Neural crest cell (in vitro differentiated cells): ENCODE measurements at places on chromosomes 7 and 10.

DNA sequence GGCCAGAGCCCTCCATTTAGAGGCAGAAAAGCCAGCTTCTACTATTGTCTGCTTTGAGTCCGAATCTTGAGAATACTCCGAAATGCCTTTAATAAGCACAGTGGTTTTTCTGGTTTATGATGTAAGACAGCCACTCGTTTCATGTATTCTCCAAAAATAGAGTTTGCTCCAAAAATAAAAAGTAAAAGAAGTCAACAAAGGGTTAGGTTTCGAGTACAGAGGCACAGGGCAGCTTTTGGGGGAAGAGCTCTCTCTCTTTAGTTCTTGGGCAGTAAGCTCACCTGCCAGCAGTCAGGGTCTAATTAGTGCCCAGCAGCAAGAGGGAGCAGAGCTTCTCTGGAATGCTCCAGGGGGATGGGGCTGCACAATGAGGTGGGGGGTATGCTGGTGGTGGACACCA is 20.2 kb downstream of the CREB3L2 start:
- DNase-seq, result no peak

DNA sequence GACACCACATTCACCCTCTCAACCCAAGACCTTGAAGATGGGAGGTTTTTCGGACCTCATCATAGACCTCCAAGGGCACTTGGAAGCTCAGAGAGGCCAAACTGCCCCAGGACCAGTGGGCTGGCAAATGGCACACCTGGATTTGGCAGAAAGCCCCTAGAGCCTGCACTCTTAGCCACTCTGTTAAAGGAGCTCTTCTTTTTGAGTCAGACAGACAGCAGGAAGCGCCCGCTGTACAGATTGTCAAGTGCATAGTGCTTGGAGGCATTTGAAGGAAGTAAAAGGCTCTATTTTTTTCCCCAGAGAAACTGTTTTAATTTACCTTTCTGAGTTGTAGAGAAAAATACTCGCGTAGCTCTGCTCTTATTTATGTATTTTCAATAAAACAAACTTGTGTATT is 408.6 kb upstream of the GALNT17 start:
- DNase-seq, result no peak

DNA sequence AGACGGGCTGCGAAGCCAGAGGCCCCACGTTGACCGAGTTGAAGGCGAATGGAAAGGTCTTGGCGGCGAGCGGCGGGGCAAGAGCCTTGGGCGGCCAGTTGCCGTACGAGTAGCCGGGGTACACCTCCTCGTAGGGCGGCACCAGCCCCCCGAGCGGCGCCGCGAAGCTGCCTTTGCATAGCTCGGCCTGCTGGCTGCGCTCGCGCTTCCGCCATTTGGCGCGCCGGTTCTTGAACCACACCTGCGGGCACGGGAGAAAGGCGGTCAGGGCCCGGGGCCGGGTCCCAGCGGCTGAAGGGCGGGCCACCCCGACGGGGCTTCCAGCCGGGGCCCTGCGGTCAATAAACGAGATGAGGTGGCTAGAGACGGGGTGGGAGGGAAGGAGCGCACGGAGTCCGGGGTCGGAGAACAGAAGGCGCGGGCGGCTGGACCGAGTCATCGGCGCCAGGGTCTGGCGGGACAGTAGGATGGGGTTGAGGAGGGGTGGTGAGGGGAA is 4.8 kb downstream of the ELOVL3 start:
- no peak for DNase-seq

DNA sequence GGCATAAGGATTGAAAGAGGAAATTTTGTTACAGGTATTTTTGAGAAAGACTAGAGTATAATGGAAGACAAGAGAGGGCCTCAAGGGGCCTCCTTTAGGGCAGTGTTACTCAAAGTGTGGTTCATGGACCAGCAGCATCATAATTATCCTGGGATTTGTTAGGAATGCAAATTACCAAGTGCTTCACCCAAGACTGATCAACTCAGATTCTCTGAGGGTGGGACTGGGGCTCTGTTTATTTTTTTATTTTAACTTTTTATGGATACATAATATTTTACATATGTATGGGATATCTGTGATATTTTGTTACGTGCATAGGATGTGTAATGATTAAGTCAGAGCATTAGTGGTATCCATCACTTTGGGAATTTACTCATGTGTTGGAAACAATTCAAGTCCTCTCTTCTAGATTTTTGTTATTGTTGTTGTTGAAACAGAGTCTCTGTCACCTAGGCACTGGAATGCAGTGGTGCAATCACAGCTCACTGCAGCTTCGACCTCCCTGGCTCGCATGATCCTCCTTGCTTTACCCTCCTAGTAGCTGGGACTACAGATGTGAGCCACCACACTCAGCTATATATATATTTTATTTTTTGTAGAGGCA is 2.2 kb upstream of the KCTD7 start:
- no peak for DNase-seq

DNA sequence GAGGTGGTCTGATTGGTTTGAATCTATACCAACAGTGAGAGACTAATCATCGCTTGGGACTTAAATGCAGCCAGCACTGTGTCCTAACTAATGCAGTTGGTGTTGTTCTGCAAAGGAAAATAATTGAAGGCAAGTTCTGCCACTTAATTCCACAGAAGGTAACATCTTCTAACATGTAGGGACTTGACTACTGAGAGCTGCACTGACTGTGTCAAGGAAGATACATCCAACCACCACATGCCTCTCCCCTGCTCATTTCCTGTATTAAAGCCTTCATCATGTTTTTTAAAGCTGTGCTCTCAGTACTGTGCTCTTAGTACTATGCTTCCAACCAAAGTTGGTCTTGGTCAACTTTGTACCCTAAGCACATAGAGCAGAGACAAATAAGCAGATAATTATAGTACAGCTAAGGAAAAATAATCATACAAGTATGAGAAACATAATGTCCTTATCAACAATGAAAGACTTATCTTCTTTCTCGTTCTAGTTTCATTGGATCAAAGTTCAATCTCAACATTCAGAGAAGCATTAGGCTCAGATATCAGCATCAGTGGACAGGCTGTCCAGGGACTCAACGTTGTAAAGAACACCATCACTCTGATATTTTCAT is 2.8 kb upstream of the CYP3A4 start:
- no peak for DNase-seq

GRCh38 chr10:118495499-118495898 is 99.9 kb downstream of the PRLHR start:
- no peak for DNase-seq

DNA sequence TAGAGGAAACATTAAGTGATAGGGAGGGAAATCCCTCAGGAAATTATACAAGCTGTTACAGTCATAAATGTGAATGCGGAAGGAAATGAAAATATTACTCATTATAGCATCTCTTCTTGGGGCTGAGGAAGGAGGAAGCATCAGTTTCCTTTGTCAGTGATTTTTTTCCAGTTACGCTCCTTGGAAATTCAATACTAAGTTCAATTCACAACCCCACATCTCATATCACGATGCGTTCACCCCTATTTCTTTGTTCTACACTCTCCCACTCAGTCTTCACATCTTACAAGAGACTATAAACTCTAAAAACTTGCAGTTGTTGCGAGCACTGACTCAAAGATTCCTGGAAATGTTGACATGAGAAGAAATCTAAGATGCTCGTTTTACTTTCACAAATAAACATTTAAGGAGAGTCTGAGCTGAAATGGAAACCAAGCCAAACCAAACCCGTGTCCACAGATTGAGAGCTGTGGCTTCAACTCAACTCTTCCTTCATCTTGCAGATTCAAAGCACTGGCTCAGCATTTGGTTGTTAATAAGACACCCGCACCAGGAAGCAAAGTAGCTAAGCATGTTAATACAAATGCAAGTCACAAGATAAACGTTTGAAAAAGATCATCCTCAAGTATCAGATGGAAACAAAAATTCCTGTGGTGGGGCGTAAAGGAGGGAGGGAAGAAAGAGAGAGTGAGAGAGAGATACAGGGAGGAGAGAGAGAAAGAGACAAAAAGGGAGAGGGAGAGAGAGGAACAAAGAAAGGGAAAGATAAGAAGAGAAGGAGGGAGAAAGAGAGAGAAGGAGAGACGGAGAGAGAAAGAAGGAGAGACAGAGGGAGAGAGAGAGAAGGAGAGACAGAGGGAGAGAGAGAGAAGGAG is 150.0 kb upstream of the RSU1 start:
- DNase-seq, result no peak

DNA sequence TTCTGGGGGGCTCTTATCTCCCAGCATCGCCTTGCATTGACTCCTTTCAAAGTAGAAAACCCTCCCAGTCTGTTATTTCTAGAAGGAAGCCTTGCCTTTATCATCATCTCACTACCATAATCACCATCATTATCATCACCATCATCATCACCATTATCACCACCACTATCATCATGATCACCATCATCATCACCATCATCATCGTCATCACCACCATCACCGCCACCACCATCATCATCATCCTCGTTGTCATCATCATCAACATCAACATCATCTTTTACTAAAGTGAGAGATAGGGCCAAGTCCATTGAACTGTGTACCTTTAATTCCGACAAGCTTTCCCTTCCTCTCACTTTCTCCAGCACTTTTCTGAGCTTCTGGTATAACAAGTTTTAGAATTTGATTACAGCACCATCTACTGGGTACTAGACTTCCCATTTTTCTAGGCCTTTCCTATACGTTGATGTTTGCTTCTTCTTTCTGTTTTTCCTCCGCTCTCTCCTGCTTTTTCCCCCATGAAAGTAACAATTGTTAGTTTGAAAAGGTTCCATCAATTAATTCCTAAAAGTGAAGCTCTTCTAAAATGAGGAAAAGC is 226.4 kb downstream of the BUB3 start:
- no peak for DNase-seq

- peak; percentile 70 for DNase-seq
Measured at GRCh38 chr10:122648599-122649428, 50.8 kb downstream of the C10orf120 start.

DNA sequence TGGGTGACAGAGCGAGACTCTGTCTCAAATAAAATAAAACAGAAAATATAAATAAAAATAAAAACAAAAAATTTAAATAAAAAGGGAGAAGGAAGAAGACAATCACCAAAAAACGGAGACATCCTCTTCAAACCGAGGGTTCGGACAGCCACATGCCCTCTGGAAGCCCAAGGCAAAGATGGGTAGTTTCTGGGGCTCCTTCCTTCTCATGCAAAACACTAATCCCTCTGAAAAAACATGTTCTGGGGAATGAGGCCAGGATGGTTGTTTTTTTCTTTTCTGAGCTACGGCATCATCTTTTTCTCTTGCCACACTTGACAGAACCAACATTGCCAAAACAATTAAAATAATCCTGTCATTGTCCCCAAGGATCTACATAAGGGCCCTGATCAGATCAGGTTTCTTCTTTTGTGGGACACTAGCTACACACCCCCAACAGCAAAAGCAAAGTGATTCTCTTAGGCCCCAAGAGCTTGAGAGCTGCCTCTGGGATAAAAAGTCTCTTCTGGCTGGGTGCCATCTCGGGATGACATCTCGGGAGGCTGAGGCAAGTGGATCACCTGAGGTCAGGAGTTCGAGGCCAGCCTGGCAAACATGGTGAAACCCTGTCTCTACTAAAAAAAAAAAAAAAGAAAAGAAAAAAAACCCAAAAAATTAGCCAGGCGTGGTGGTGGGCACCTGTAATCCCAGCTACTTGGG is 14.2 kb upstream of the POR start:
- no peak for DNase-seq

DNA sequence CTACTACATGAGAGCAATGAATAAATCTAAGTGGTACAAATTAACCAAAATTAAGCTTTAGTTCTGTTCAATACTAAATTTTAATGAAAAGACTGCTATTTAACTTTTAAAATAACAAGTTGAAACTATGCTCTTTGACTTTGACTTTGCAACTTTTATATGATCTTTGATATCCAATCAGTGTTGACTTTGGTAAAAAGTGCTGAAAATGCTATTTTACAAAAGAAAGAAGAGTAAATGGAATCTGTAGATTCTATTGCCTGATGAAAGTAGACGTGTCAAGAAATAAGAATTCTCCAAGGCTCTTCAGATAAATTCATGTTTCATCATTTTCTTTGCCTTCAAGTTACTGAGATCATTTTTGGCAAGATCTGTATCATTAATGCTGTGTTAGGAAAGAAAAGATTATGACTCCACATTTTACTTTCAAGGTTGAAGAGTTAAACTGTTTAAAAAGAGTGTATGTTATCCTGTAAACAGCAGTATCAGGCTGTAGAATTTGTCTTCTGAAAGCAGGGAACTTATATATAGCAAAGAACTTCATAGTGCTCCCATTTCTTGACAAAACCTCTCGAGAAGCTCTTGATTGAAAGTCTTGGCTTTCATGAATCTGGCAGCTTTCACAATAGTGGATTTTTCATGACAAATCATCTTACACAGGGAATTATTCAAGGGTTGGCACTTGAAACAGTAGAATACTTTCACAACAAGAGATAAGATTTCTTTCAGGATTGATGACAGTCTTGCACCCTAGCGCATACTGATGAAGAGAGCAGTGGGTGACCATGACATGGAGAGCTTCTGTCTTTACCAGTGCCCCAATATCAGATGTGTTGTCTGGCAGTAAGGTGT is 72.1 kb downstream of the PTEN start:
- DNase-seq, result no peak

DNA sequence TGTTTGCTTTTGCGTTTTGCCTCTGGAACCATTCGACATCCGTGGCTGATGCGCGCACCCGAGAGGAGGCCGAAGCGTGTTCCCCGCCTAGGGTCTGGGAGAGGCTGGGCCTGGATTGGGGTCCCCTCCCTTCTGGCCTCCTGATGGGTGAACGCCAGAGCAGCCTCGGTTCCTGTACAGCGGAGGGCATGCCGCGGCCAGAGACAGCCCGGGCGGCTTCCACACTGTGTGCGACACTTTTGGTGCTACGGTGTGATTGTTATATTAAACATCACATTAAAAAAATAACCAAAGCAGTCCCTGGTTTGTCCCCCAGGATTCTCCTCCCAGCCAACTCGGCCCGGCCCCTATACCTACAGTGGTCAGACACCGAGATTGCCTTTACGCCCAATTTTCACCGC is 3.7 kb upstream of the HOXA7 start:
- DNase-seq, result no peak

DNA sequence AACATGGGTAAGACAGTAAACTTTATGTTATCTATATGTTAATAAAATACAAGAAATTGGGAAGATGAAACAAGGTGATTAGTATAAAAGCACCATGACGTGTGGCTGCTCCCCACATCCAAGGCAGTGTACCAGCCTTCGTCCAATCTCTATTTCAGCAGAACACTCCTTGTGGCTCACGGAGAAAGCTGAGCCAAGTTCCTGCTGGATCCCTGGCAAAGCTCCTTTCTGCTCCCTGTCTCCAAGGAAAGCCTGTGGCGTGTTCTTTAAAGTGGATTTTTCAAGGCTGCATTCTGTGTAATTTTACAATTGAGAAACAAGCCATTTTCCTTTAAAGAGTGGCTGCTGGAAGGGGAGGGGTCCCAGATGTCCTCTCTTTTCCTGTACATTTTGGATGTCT is 467.3 kb downstream of the PTPRN2 start:
- no peak for DNase-seq

- no peak for DNase-seq
Measured at GRCh38 chr7:6022707-6023106, 8.5 kb upstream of the ANKRD61 start.

GRCh38 chr10:74178042-74178791 is 27.2 kb downstream of the ADK start:
- no peak for DNase-seq
